ENCODE measurements at places on chromosomes 1 and 21. TPM values are rescaled to one million over a fixed set of nuclear protein-coding genes. Genes with fewer than 3 reads are reported as not detected.

DNA sequence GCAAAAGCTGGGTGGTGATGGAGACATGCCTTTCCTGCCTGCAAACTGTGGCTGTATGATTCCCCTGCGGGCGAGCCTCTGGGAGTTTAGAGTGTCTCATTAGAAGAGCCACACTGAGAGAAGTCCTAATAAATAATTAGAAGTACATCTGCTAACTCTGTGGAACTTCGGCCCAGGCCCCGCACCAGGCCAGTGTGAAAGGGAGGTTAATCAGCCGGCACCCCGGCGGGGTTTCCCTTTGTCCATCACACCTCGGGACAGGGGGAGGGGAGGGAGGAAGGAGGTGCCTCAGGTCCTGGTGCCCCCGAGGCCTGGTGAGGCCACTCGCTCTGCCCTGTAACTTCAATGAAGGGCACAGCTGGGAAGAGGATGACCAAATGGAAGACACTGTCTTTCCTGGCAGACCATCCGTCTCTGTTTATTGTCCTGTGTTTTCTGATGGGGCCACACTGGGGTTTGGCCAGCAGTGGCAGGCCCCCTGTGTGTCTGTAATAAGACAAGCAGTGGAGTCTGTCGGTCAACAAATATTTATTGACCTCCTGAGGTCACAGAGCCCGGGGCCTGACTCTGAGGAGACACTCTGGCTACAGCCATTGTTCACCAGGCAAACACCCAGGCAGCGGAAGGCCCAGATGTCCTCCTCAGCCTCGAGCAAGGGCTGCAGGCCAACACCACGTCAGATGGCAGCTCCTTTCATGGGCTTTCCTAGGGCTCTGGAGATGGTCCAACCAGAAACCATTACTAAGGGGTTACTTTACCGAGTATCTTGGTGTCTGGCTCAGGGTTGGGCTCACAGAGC is 267.5 kb upstream of the RAB4A start:
- no peak for DNase-seq

- DNase-seq: no peak
Measured at GRCh38 chr1:236484310-236484971, 39.3 kb upstream of the LGALS8 start.

GRCh38 chr1:7379441-7379971 is 391.6 kb upstream of the VAMP3 start:
- peak; percentile 19 for DNase-seq

- DNase-seq: peak; percentile 48
Measured at GRCh38 chr21:43333298-43334062, 93.5 kb downstream of the SIK1 start.

DNA sequence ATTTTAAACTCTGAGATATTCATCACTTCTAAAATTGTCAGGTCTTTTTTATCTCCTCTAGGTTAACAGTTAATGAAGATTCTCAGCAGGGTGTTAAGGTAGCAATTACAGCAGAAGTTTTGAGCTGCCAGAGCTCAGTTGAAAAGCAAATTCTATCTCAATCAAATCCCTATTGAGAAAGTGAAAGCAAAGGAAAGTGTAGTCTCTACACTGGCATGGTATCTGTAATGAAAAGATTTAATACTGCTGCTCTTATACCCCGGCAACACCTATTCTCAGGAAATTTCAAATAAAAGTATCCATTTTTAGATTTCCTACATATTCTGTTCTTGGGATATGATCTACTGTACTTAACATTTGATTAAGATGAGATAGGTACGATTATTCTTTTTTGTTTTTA is 913.5 kb downstream of the MRPL39 start:
- DNase-seq: no peak

DNA sequence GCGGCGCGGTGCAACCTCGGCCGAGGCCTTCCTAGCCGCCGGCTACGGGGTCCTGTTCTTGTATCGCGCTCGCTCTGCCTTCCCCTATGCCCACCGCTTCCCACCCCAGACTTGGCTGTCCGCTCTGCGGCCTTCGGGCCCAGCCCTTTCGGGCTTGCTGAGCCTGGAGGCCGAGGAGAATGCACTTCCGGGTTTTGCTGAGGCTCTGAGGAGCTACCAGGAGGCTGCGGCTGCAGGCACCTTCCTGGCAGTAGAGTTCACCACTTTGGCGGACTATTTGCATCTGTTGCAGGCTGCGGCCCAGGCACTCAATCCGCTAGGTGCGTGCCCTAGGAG is 379 bp downstream of the PPCS start:
- DNase-seq: no peak

- DNase-seq: no peak
Measured at GRCh38 chr1:156691665-156692440, 13.5 kb downstream of the CRABP2 start.

DNA sequence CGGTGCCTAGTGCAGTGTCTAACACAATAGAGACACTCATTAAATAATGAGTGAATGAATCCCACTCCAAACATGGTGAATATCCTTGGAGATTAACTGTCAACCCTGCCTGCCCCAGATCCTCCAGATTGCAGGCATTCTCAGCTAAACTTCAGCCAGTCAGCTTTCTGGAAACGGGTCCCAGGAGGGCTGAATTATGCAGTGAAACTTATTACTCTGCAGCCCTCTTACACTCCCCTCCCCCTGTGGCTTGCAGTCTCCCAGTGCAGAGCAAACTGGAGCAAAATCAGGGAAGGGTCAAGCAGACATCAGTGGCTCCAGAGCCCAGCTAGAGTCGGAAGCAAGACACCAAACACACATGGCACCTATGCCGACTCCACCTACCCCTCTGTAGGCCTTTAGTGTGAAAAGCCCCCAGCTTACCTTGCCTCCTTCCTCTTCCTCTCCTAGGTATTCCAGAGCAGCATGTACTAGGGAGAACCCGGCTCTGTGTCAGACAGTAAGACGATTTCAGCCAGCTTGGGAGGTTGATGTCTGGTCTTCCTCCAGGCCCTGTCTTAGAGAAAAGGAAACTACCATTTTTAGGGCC is 6.5 kb upstream of the RGS16 start:
- no peak for DNase-seq

GRCh38 chr1:246051909-246052518 is 455.1 kb downstream of the SMYD3 start:
- DNase-seq: no peak

DNA sequence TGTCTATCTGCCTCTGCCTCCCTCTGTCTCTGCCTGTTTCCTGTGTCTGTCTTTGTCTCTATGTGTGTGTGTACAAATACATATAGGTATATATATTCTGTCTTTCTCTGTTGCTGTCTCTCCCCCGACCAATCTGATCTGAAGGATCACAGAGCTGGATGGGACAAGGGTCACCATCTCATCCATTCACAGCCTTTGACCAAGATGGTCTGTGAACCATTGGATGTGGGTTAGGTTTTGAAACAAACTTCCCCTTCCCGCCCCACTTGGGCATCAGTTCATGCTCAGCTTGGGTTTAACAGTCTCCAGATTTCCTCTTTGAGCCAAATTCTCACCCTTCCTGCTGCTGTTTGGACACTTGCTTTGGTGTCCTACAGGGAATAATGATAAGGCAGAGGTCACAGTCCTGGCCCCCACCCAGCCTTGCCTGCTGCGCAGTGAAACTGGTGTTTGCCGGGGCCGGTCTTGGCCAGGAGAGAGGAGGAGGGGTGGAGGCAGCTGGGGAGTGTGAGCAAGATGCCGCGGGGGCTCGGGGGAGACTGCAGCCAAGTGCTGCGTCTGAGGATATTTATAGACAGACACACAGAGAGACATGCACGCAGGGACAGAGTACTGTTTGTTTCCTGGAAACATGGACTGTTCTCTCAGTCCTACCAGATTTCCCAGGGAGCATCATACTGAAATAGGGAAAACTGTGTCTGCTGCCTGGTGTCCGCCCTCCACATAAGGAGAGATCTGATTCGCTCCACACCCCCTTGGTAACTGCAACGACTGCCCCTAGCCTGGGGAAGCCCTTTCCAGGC is 27.0 kb upstream of the BTG2 start:
- no peak for DNase-seq

DNA sequence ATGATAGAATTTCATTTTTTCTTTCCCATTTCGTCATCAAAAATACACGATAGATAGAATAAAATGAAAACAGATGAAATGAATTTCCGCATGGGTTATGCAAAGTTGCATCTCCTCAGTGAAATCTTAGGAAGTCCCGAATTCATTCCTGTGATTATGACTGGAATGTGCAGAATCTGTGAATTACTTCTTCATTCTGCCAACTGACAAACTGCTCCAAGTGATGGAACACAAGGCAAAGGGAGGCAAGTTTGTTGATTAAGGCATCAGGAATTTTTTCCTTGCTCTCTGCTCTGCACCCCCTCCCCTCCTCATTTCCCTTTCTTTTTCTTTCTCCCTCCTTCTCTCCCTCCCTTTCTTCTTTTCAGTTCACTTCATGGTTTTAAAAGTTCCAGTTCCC is 37.0 kb upstream of the ADGRL4 start:
- no peak for DNase-seq

DNA sequence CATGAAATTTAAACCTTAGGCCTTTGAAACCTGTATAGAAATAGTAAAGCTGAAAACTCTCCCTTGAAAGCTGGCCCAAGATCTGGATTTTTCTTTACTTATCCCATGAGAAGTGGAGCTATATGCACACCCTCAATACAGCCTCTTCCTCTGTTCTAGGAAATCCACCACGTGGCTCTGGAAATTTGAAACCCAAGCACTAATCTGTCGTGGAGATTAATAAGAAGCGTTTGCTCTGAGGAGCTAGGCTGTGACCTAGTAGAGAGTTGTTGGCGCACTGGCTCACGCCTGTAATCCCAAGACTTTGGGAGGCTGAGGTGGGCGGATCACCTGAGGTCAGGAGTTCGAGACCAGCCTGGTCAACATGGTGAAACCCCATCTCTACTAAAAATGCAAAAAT is 291.3 kb upstream of the PLXNA2 start:
- no peak for DNase-seq

DIPK1A gene
- 18.6 TPM for polyA plus RNA-seq

OR2T11 gene
- polyA plus RNA-seq: not detected
